ENCODE measurements at places on chromosomes 16 and 17. TPM values are rescaled to one million over a fixed set of nuclear protein-coding genes. Genes with fewer than 3 reads are reported as not detected.

DNA sequence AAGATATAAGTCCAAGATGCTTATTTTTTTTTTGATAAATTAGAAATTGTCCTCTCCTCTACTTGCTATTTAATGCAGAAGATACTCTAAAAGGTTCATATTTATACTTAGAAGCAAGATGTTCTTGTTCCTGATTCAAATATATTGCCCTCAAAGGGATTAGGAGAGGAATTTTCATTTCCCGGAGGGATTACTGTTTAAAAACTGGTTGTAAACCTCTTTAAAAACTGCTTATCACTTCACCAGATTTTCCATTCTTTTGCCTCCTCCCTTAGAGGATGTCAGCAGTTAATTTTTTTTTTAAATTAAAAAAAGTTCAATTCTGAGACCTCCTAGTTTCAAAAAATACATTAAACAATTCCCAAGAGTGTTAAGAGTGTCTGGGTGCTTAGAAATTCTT lies 2.8 kb downstream of the TENT4B start:
- no peak overlapping the region for H3K27ac ChIP-seq
- no peaks in the 10 kb centered on the region for H3K36me3 ChIP-seq
- DNase-seq, result no peak
- peaks cover 21% of the 10 kb centered on the region for H3K4me1 ChIP-seq

- H3K4me1 ChIP-seq, result no peaks in the 10 kb centered on the region
- H3K4me3 ChIP-seq, result no peak overlapping the region
- peaks cover 10% of the 10 kb centered on the region for H3K27me3 ChIP-seq
- peaks cover 78% of the 10 kb centered on the region for H3K36me3 ChIP-seq
- DNase-seq, result no peak
Observed at GRCh38 chr17:54455251-54455868, 445.3 kb upstream of the TOM1L1 start.

GRCh38 chr17:614653-615546 lies 99.7 kb downstream of the VPS53 start:
- peaks cover 16% of the 10 kb centered on the region for H3K36me3 ChIP-seq
- H3K4me1 ChIP-seq, result no peaks in the 10 kb centered on the region
- H3K27ac ChIP-seq, result no peak overlapping the region
- DNase-seq, result no peak

DNA sequence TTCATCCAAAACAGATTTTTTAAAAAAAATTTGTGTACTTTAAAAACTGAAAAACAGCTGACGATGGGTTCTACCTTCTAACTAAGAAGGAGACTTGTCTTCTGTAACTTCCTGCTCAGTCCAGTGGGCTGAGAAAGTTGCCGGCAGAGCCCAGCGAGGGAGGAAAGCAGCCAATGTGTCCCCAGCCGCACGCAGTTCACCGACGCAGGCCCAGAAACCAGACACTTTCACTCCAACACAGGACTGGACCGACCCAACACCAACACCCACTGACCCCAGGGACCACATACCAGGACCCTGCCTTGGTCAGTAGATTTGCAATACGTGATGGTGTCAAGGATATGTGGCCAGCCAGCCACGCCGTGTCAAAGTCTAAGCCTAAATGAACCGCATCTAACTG lies 25.6 kb downstream of the TRAP1 start:
- DNase-seq, result no peak
- no peaks in the 10 kb centered on the region for H3K27me3 ChIP-seq
- no peak overlapping the region for H3K4me3 ChIP-seq

GRCh38 chr16:188674-189073 lies 8.4 kb downstream of the HBQ1 start:
- H3K27ac ChIP-seq, result 0 out of 2 replicates have a peak overlapping the region, but pooled peaks have one; percentile 53
- no peaks in the 10 kb centered on the region for H3K27me3 ChIP-seq
- no peak overlapping the region for H3K4me3 ChIP-seq
- peaks cover 56% of the 10 kb centered on the region for H3K36me3 ChIP-seq
- no peak for DNase-seq

DNA sequence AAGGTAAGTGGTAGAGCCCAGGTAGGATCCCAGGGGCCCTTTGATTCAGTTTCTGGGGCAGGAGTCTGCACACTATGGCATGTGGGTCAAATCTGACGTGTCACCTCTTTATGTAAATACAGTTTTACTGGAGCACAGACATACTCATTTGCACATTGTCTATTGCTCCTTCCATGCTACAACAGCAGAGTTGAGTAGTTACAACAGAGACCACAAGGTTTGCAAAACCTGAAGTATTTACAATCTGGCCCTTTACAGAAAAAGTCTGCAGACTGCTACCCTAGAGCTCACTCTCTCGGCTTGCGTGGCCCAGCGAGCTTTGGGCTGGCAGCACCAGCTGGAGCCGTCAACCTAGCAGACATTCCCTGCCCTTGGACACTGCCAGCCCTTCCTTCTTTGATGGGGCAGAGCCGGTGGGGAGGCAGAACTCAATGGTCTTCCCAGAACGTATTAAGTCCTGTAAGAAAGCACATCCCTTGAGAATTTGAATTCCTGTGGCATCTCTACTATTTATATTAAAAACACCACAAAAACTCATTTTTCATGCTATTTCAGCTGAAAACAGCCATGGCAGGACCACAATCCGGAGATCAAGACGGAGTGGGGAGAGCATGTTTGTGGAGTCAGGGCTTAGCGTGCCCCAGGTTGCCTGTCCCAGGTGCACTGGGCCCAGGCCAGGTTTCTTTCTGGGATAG lies 133.1 kb upstream of the NUDT7 start:
- no peak overlapping the region for H3K4me3 ChIP-seq
- no peaks in the 10 kb centered on the region for H3K27me3 ChIP-seq
- no peak for DNase-seq
- H3K36me3 ChIP-seq, result no peaks in the 10 kb centered on the region

- no peaks in the 10 kb centered on the region for H3K36me3 ChIP-seq
- peaks cover 10% of the 10 kb centered on the region for H3K4me1 ChIP-seq
- no peak overlapping the region for H3K4me3 ChIP-seq
- H3K27ac ChIP-seq, result no peak overlapping the region
Observed at GRCh38 chr16:65965628-65966027, 400.9 kb upstream of the CDH5 start.

DNA sequence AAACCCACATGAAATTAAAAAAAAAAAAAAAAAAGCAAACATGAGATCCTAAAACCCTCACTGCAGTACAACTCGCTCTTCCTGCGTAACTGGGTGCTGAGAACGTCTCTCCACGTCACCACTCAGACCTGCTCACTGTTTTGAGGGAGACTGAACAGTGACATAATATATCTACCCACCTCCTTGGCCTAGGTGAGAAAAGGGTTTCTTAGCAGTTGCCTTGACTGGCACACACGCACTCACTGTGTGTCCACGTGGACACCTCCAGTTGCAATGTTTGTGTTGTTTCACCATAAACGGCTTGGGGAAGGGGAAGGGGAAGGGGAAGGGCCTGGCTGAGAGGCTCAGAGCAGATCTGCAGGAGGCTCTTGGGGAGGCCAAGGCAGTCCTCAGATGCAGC lies 32.0 kb downstream of the FANCA start:
- H3K4me3 ChIP-seq, result no peak overlapping the region
- DNase-seq, result no peak
- H3K27me3 ChIP-seq, result no peaks in the 10 kb centered on the region
- no peak overlapping the region for H3K27ac ChIP-seq

DNA sequence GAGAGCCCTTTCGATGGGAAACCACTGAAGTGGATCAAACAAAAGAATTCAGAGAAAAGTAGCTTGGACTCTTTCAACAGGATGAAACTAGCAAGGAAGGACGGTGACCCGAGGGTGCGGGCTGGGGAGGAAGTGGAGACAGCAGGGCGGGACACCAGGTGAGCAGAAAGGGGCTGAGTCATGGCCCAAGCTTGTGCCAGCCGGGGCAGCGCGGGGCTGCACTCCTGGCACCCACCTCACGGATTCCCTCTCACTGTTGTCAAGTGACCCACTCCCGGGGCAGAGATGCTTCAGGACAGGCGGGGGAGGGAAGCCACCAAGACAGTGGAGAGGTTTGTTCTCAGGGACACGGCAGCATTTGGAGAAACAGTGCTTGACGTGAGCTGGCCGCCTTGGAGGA lies 10.7 kb upstream of the RNF222 start:
- peak; percentile 44 for DNase-seq
- H3K27me3 ChIP-seq, result peaks cover 2% of the 10 kb centered on the region
- H3K27ac ChIP-seq, result no peak overlapping the region
- no peak overlapping the region for H3K4me3 ChIP-seq

DNA sequence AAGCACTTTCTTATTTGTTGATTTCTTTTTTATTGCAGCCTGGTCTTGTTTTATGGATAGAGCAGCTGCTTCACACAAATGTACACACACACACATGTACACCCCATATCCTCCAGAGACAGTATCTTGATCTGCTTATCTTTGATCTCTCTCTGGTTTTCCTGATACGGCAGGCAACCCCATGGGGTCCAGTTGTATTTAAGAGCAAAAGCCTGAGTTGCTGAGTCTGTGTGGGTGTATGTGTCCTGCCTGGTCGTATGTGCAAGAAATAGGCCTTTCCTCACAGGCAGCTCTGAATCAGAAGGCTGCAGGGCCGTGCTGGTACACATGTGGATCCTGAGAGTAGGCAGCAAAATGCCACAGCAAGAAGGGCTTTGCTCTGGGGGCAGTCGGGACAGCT lies 14.6 kb upstream of the LGALS9 start:
- no peak for DNase-seq
- no peaks in the 10 kb centered on the region for H3K4me1 ChIP-seq
- no peaks in the 10 kb centered on the region for H3K27me3 ChIP-seq

DNA sequence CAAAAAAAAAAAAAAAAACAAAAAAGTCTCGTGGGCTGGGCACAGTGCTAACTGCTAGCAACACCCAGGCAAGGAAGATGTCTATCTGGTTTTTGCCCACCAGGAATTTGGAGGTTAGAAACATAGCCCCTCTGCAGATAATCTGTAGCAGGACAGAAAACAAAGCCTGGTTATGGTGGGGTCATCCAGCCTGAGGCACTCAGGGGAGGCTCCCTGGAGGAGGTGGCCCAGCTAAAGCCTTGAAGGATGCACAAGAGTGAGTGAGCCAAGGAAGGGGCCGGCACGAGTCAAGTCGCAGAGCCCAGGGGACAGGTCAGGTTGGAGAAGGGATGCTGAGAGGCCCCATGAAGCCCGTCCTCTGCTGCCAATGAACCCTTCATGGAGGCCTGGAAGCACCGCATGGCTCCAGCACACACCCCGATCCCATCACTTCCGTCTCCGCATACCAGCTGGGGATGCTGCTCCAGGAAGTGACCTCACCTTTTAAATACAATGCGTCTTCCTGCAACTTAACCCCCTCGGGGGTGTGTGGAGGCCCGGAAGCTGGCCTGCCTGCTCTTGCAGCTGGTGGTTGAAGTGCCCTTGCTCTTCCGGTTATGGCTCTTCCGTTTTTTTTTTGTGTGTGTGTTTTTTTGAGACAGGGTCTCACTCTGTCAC lies 86.5 kb downstream of the ENGASE start:
- no peaks in the 10 kb centered on the region for H3K36me3 ChIP-seq
- H3K27ac ChIP-seq, result no peak overlapping the region
- no peak overlapping the region for H3K4me3 ChIP-seq
- DNase-seq, result no peak
- H3K27me3 ChIP-seq, result no peaks in the 10 kb centered on the region

- no peak for DNase-seq
- no peak overlapping the region for H3K4me3 ChIP-seq
- H3K27ac ChIP-seq, result no peak overlapping the region
- no peaks in the 10 kb centered on the region for H3K27me3 ChIP-seq
- no peaks in the 10 kb centered on the region for H3K36me3 ChIP-seq
Observed at GRCh38 chr16:12252616-12253015, 276.1 kb downstream of the SNX29 start.

GRCh38 chr16:29126616-29127015 lies 141.8 kb downstream of the LAT start:
- H3K4me1 ChIP-seq, result no peaks in the 10 kb centered on the region
- DNase-seq, result no peak
- no peak overlapping the region for H3K27ac ChIP-seq
- peaks cover 62% of the 10 kb centered on the region for H3K27me3 ChIP-seq

GRCh38 chr17:81090361-81091136 lies 55.6 kb downstream of the BAIAP2 start:
- peaks cover 17% of the 10 kb centered on the region for H3K4me1 ChIP-seq
- H3K4me3 ChIP-seq, result no peak overlapping the region
- no peaks in the 10 kb centered on the region for H3K27me3 ChIP-seq
- H3K27ac ChIP-seq, result peak overlapping the region; percentile 45
- no peaks in the 10 kb centered on the region for H3K36me3 ChIP-seq

GRCh38 chr16:56343661-56344517 lies 81.5 kb downstream of the AMFR start:
- H3K36me3 ChIP-seq, result no peaks in the 10 kb centered on the region
- no peaks in the 10 kb centered on the region for H3K4me1 ChIP-seq
- no peaks in the 10 kb centered on the region for H3K27me3 ChIP-seq
- H3K4me3 ChIP-seq, result no peak overlapping the region
- H3K27ac ChIP-seq, result no peak overlapping the region

DNA sequence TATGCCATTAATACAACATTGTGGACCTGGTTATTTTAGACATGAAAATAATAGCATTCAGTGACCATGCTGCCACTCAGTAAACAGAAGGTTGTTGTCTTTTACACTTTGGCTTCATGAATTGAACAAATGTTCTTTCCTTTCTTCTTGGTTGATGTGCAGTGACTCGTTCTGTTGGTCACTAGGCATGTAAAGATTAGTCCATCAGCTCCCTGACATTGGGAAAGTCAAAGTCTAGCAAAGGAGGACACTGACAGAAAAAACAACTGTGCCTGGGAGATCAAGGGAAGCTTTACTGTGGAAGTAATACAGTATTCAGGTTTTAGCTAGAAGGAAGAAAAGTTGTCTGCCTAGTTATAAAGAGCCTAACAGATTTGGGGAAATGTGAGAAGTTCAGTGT lies 6.9 kb downstream of the KCNJ16 start:
- H3K27me3 ChIP-seq, result no peaks in the 10 kb centered on the region
- H3K27ac ChIP-seq, result no peak overlapping the region
- H3K4me3 ChIP-seq, result no peak overlapping the region
- DNase-seq, result no peak

- H3K27me3 ChIP-seq, result no peaks in the 10 kb centered on the region
- peaks cover 10% of the 10 kb centered on the region for H3K4me1 ChIP-seq
- H3K4me3 ChIP-seq, result no peak overlapping the region
- no peak for DNase-seq
- no peak overlapping the region for H3K27ac ChIP-seq
Observed at GRCh38 chr17:14553847-14554246, 253.0 kb downstream of the HS3ST3B1 start.

- H3K36me3 ChIP-seq, result peaks cover 2% of the 10 kb centered on the region
- no peak overlapping the region for H3K27ac ChIP-seq
- no peak for DNase-seq
- peaks cover 14% of the 10 kb centered on the region for H3K4me1 ChIP-seq
- H3K27me3 ChIP-seq, result peaks cover 8% of the 10 kb centered on the region
Observed at GRCh38 chr17:10318535-10318934, 54.3 kb downstream of the MYH13 start.

GRCh38 chr16:8877894-8878522 lies 4.1 kb upstream of the LITAFD start:
- H3K36me3 ChIP-seq, result no peaks in the 10 kb centered on the region
- no peaks in the 10 kb centered on the region for H3K27me3 ChIP-seq
- no peak for DNase-seq
- peaks cover 13% of the 10 kb centered on the region for H3K4me1 ChIP-seq

- H3K4me3 ChIP-seq, result no peak overlapping the region
- H3K27me3 ChIP-seq, result no peaks in the 10 kb centered on the region
- H3K27ac ChIP-seq, result no peak overlapping the region
- H3K4me1 ChIP-seq, result peaks cover 19% of the 10 kb centered on the region
- H3K36me3 ChIP-seq, result peaks cover 3% of the 10 kb centered on the region
Observed at GRCh38 chr17:8785547-8786413, 13.4 kb downstream of the MFSD6L start.

- peaks cover 18% of the 10 kb centered on the region for H3K4me1 ChIP-seq
- no peak for DNase-seq
- H3K36me3 ChIP-seq, result no peaks in the 10 kb centered on the region
Observed at GRCh38 chr17:19991252-19991885, 13.7 kb upstream of the AKAP10 start.

SCGB1C2 gene
- total RNA-seq, result not detected

ARHGAP44 gene
- total RNA-seq, result 23.8 TPM

MYH1 gene
- total RNA-seq, result not detected

PSMD11 gene
- 133 TPM for total RNA-seq

CDK5R1 gene
- 9.2 TPM for total RNA-seq

PTGES3L gene
- 1.8 TPM for total RNA-seq

PIRT gene
- not detected for total RNA-seq
